Activated T-helper 1 cell treated with anti-CD3 and anti-CD28 coated beads, Interleukin-12 subunit alpha, Interleukin-12 subunit beta, Interleukin-2, Interleukin-4 antibody, amounts not matched to agents 30 ng/mL and 10 ng/mL and 1 ng/mL, durations not matched to agents 14 hours and 24 hours and 36 hours (primary cell): ENCODE measurements at places on chromosomes 16 and 17. TPM values are rescaled to one million over a fixed set of nuclear protein-coding genes. Genes with fewer than 3 reads are reported as not detected.

Gene TMEM235
- total RNA-seq = not detected in 2 replicates

GRCh38 chr16:5556158-5556810, 458.7 kb upstream of the EEF2KMT start:
- DNase-seq = no peak

Gene SUZ12
- 76.0 and 81.7 TPM in 2 replicates for total RNA-seq

GRCh38 chr17:68456339-68457167, 743 bp downstream of the WIPI1 start:
- no peak for DNase-seq

Gene ZNF385C
- 0.10 TPM in 1 of 2 replicates, not detected in the other for total RNA-seq

- no peak for DNase-seq
Observed at GRCh38 chr16:23020084-23020483, 129.2 kb downstream of the USP31 start.

DNA sequence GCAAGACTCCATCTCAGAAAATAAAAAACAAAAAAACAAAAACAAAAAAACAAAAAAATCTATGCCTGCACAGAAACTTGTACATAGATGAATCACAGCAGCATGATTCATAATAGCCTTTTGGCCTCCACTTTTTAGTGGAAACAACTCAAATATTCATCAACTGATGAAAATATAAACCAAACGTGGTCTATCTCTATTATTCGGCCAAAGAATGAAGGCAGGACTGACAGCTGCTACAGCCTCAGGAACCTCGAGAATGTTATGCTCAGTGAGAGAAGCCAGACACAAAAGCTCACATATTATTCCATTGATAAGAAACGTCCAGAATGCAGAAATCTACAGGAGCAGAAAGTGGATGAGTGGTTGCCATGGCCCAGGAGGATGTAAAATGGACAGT, 19.8 kb downstream of the PPL start:
- no peak for DNase-seq

DNA sequence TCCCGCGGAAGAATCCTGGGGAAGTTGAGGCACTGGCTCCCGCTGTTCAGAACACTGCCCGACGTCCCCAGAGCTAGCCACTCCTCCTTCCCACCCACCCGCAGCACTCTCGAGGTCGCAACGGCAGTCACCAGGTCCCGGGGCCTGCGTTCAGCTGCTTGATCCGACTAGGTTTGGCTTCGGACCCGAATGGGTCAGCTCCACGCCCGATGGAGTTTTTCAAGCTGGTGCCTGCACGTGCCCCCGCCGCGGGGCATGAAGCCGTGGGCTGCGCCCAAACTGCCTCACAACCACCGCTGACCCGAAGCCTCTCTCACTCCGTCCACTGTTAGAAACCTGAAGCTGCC, 12.4 kb upstream of the ODF4 start:
- no peak for DNase-seq

Gene C17orf107
- total RNA-seq = 1.3 and 1.8 TPM in 2 replicates

Gene CFDP1
- total RNA-seq = 35.4 TPM in 2 replicates

GRCh38 chr17:7408252-7408727, 645 bp downstream of the NLGN2 start:
- DNase-seq = no peak

Gene TSPOAP1
- 31.4 and 35.1 TPM in 2 replicates for total RNA-seq
